ENCODE measurements at places on chromosomes 1 and 21.

DNA sequence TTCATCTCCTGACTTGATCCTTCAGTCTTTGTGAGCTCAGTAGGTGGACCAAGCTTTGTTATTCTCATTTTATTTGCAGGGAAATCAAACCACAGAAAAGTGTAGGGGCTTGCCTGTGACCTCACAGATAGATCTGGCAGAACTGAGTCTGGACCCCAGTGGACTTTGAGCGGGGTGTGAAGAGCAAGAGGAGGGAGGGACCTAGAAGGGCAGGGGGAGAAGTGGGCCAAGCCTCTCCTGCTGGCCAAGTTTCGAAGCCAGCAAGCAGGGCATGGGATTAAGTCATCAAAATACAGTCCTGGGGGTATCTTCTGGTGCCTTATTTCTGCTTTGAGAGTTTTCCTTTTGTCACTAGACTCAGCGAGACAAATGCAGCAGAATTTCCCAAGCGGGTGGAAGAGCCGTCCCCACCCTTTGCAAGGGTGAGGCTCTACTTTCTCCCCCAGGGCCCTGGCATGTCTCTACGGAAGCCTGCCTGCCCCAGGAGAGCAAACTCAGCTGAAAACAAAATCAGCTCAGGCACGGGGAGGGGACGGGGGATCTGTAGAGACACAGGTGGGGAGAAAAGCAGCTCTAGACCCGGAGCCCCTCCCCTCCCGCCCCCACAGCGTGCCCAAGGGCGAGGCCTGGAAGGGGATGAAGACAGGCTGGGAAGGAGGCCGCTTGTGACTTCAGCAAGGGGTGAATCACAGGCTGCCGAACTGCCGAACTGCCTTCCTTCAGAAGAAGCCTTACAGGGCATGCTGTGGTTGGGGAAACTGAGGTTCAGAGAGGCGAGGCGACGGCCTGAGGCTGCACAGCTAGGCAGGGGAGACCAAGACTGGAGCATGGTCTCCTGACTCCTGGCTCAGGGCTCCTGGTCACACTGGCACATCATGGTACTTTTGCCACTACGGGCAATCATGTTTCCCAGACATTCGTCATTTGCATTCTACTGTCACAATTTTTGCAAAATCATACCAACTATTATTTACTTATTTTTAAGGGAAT, 19.2 kb downstream of the PKP1 start:
- DNase-seq = no peak

DNA sequence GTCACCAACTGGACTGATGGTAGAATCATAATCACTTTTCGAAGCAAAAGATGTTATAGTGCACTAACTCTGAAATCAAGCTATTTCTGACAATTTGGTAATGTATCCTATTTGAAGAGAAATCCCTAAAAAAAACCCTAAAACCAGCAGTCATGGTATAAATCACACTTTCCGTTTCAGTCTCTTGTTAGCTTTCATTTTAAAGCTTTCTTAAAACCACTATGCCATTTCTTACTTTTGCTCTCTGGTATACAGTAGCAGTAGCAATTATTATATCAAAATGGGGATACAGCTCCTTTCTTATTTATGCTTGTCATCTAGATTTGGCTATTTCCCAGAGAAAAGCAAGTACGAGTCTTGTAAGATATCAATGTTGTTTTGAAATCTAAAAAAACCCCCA, 323.3 kb downstream of the KCTD3 start:
- DNase-seq = no peak

GRCh38 chr1:27563591-27564471, 40.1 kb downstream of the AHDC1 start:
- DNase-seq = no peak

- DNase-seq = no peak
Observed at GRCh38 chr21:26555540-26556146, 17.4 kb downstream of the CYYR1 start.

DNA sequence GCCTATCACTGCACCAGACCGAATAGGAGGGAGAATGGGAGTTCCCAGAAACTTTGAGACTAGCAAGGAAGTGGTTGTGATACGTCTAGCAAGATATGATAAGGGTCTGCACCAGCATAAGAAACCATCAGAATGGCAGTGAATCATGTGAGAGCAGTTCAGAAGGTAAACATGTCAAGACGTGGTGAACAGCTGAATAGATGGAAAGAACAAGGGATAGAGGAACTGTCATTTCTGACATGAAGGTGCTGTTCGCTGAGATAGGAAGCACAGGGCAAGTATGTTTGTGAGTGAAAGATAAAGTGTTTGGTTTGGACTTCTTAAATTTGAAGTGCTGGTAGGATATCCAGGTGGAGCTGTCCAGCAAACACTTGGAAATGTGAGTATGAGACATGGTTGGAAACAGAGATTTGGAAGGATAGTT, 1.1 kb upstream of the AGO1 start:
- no peak for DNase-seq

GRCh38 chr1:173295995-173296394, 88.9 kb upstream of the TNFSF4 start:
- DNase-seq = no peak

DNA sequence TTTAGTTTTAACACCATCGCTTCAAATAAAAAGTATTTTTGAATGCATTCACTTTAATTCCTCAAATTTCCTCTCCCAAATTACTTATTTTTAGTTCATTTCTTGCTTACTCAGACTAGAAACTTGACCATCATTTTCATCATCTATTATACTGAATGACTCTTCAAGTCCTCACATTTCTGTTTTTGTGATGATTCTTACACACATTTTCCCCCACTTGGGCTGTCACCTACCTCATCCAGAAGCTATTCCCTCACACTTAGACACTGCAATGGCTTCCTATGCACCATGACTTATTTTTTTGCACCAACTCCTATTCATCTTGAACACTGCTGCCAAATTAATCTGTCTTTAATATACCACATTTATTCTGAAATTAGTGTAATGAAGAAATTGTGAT, 239.6 kb upstream of the DUSP10 start:
- no peak for DNase-seq

DNA sequence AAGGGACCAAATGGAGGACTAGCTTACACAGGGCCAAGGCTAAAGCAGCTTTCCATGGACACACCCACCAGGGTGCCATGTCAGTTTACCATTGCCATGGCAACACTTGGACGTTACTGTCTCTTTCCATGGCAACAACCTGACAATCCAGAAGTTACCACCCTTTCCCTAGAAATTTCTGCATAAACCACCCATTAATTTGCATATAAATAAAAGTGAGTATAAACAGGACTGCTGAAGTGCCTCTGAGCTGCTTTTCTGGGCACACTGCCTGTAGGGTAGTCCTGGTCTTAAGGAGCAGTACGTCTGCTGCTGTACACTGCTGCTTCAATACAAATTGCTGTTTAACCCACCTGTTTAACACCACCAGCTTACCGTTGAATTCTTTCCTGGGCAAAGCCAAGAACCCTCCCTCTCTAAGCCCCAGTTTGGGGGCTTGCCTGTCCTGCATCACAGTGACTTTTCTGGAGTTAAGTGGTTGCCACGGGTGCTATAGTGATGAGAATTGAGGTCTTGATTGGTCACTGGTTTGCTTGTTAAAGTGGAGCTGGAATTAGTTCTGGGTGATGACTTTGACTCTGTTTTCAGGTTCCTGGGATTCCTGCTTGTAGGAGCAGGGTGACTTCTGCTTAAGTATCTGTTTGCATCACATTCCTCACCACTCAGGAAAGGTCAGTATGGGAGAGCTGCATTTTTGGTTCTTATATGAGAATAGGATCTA, 83.2 kb downstream of the CLDN17 start:
- DNase-seq = no peak

DNA sequence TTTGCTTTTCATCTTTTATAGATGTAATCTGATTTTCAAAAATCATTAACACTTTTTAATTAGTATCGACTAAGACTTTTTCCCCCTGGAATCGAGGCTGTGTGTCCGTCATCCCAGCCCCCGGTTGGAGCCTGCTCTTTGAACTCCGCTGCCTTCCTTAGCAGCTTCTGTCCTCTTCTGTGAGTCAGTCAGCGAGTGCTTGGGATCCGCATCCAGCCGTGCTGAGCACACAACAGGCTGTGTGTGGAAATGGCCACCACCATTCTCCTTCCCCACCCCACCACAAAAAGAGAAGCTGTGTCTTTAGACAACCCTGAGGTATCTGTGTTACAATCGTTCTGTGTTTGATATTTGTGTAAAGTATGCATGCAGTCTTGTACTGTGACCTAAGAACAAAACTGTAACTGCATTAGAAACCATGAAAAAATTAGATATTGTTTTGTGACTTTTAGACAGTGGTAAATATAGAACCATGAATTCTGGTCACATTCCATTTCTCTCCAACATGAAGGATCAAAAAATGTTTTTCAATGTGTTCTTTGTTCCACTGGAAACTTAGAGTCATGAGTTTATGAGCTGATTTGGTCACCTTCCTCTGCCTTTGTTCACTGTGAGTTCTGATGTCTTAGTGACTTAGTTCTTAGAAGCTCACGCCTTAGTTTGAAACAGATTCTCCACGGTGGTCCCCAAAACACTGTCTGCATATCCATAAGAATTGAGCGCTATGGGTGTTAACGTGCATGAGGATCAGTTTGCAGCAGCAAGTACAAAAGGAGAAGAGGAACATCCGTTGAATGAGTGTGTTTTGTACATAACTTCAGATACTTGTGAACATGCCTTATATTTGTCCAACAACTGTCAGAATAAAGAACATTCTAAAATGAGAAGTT, 64.7 kb downstream of the VPS26C start:
- no peak for DNase-seq

GRCh38 chr1:81305997-81306452, 494.7 kb upstream of the ADGRL2 start:
- DNase-seq = peak; percentile 88

DNA sequence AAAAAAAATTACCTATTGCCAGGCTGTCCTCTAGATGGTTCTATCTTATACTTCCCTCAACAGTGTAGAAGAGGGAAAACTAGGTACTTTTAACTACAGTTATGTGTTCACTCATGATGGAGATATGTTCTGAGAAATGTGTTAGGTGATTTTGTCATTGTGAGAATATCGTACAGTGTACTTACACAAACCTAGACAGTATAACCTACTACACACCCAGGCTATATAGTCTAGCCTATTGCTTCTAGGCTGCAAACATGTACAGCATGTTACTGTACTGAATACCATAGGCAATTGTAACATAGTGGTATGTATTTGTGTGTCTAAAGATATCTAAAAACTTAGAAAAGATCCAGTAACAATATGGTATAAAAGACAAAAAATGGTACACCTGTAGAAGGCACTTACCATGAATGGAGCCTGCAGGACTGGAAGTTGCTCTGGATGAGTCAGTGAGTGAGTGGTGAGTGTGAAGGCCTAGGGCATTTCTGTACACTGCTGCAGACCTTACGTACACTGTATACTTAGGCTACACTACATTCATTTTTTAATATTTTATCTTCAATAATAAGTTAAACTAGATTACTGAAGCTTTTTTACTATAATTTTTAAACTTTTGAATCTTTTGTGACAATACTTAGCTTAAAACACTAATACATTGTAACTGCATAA, 13.2 kb downstream of the MGST3 start:
- no peak for DNase-seq

DNA sequence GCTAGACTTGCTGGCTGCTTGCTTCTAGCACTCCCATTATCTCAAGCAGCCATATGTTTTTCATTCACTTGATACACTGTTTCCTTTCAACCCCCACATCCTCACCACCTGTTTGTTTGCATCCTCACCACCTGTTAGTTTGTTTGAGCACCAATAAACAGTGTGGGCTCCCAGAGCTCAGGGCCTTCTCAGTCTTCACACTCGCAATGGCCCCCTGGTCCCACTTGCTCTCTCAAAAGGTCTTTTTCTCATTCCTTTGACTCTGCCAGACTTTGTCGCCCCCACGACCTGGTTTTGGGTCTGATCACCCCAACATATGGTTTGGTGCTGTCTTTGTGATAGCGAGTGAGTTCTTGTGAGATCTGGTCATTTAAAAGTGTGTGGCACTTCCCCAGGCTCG, 6.2 kb upstream of the PADI4 start:
- no peak for DNase-seq

DNA sequence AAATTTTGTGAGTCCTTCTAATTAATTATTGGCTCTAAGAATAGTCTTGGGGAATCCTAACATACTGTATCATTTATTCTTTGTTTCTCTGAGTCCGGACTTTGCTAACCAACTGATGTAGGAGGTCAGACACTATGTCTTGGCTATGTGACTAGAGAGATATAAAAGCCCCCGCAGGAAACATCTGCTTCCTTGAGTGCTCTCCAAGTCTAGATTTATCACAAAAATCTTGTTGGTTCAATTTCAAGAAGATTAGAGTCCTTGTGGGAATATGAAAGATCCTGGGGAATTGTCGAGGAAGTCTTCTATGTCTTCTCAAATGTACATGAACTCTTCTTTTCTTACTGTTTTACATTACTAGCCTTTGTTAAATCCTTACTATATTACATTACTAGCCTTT, 1712.5 kb downstream of the NCAM2 start:
- DNase-seq = no peak

- DNase-seq = peak; percentile 98
Observed at GRCh38 chr1:50610563-50610962, 187.3 kb upstream of the DMRTA2 start.
